Lung microvascular endothelial cell (primary cell): ENCODE measurements at places on chromosomes 3 and 15.

DNA sequence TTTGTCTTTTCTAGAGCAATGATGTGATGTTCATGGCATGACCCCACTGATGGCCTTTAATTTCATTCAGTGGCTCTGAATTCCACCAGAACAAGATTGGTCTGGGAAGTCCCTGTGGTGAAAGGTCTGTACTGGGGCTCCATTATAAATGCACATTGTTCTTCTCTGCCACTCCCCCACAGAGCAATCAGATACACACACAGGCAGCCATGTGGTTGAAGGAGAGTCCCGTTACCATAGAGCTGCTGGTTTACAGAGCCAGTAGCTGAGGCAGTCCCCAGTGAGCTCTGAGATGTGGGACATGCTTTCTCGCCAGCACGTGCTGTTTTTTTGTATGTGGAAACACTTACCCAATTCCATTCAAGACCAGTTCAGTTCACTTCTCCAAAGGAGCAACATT is 172.7 kb upstream of the TRIM42 start:
- no peak for DNase-seq

DNA sequence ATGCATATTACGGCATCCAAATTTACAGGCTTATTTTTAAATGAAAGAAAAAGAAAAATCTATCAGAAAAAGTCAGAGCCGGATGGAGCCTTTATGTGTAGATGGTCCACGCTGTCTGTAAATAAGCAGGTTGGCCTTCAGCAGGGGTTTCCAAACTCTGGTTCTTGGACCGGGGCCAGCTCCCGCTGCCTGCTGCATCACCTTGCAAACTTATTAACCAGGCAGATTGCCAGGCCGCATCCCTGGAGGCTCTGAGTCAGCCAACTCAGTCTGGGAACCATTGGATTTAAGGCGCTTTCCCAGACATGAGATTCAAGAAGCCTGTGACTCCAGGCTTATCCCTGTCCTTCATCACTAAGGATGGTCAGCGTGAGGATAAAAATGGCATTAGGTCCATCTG is 212.4 kb downstream of the OPA1 start:
- DNase-seq: peak; percentile 95

- DNase-seq: no peak
Measured at GRCh38 chr3:187807086-187807862, 62.0 kb upstream of the BCL6 start.

- DNase-seq: peak; percentile 45
Measured at GRCh38 chr15:89419370-89419984, 76.9 kb downstream of the RHCG start.

DNA sequence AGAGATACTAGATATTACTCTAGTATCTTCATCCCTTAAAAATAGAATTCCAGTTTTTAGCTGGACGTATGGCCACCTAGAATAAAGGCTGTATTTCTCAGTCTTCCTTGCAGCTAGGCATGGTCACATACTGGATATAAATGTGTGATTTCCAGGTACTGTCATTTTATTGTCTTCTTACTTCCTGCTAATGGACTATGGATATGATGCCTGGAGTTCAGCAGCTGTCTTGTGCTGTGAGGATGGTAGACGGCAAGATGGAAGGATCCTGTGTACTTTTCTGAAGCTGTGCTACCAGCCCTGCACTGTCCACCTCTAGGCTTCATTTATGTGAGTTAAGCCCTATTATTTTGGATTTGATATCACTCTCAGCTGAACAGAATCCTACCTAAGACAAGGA is 83.4 kb downstream of the EBLN2 start:
- no peak for DNase-seq

DNA sequence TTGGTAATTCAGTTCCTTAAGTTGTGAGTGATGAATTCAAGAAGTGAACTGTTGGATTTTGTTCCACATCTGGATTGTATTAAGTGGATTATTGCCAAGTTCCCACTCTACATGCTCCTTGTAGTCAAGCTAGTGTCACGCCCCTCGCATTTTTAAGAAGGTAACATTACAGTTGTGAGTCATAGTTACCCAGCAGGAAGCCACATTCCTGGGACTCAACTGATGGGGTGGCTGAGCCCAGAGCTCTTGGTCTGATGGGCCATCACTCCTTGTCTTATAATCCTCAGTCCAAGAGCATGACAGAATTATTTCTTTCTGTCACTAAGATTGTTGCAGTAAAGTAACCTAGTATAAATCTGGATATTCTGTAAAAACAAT is 102.7 kb downstream of the PTPRG start:
- no peak for DNase-seq

DNA sequence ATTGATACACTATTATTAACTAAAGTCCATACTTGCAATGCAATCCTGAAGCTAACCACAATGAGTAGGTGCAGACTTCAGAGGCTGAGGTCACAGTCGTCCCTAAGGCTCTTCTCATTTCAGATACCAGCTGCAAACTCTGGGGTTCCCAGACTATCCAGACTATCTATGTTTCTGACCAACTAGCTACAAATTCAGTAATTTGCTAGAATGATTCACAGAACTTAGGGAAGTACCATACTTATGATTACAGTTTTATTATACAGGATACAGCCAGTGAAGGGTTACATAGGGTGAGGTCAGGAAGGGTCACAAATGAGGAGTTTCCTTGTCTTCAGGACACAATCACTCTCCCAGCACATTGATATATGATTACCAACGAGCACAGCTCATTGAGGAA is 36.5 kb downstream of the PPM1L start:
- DNase-seq: no peak

DNA sequence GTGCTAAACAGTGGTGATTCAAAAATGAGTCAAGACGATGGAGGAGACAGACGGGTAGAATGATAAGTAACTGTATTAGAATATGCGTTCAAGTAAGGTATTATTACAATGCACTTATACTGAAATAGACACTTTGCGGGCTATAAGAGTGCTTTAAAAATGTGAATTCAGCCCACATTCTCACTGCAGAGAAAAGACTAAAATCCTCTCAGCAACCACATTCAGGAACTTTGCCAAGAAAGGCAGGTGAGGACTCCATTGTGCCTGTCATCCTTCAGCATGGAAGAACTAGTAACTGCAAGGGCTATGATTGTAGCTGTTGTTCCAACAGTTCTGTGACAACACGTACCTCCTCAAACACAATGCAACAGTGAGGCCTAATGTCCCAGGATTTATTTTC is 272.0 kb downstream of the RORA start:
- no peak for DNase-seq

GRCh38 chr3:20648921-20649381 is 462.9 kb upstream of the SGO1 start:
- DNase-seq: no peak

DNA sequence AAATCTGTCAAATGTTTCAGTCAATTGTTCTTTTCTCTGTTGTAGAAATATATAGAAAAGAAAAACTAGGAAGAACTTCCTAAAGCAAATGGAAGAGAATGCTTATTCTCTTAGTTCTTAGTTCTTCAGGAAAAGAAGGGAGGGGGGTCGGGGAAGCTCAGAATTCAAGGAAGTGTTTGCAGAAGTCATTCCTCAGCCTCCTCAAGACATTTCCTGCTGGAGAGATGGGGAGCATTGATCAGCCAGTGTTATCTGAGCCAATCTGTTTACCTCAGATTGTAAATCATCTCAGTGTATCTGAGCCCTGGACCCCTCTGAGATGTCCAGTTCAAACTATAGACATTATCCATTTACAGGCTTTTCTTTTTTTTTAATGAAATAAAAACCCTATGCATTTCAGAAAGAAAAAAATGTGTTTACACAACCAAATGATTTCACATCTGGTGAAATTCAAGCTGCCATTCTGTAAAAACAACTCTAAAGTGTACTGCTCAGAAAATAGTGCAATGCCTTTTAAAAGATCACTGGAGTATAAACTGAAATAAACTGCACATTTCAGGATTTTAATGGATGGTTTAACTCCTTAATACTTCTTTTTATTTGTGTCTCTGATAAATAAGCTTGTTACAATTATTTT is 460.7 kb downstream of the ROBO1 start:
- DNase-seq: no peak

- DNase-seq: no peak
Measured at GRCh38 chr15:35173444-35174118, 88.5 kb upstream of the NANOGP8 start.

DNA sequence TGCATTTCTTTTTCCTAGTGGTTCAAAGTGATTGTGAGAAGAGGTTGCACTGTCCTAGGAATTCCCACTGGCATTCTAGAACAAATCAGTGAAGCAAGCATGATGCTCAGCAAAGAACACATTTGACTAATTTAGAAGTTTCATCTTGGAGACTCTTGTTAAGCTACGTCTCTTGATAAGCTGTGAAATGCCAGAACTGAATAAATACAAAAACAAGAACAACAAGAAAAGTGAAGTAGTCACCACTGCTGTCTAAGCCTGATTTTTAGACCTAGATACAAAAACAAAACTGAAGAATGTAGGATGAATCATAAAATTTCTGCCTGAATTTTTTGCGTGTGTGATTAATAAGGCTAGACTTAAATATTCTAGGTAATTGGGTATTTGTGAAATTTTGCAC is 1162.4 kb downstream of the TUSC7 start:
- DNase-seq: no peak

DNA sequence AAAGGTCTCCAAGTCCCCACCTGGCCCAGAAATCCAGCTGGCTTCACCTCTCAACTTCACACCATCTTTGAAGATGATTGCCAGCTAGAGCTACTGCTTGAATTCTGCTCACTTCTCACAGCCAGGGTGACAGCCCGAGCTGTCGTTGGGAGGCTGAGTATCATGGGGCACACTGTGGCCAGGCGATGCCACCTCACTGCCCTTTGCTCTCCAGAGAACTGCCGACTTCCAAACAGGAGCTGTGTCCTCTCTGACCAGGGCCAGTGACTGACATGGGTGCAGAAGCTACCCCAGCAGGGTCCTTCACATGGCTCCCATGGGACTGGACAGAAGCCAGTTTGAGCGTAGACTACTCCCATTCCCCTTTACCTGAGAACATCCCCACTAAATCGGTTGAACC is 254.0 kb downstream of the GABRB3 start:
- no peak for DNase-seq

- no peak for DNase-seq
Measured at GRCh38 chr15:77312523-77312922, 107.4 kb downstream of the PEAK1 start.
